Caudate nucleus (tissue), 63 donors: ENCODE measurements at places on chromosomes 13 and 19.
A peak's percentile ranks its signal among the peaks of the same experiment; 100 is the strongest.

DNA sequence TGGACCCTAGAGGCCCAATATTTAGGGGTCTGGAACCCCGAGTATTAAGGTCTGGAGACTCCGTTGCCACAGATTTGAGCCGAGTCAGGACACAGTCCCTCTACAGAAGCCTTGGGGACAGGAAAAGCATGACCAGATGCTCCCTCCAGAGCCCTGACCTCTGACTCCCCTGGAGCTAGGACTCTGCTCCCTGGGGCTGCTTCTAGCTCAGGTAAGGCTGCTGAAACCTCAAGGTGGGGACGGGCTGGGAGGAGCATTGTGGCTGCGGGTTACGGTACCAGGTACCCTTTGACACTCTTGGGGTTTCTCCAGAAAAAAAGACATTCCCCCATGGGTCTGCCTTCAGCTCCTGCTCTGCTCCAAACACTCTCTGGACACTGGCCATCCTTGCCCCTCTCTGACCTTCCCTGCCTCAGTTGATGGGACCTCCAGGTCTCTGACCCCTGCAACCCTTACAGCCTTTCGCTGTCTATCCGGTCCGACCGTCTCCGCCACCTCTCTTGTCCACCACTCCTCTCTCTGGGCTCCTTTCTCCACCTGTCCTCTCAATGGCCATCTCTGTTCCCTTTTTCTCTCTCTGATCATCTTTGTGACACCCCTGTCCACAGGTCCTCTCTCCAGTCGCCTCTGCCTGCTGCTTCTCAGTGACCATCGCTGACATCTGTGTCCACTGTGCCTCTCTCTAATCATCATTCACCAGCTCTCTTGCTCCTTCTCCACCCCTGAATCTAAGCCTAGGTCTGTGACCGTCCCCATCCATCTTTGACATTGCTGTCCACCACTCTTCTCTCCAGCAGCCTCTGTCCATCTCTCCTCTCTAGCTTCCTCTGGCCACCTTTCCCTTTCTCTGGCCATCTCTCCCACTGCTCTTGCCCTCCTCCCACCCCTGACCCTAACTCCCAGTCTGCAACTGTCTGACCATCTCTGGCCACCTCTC is 1.4 kb downstream of the LRFN3 start:
- no peak for DNase-seq

- DNase-seq: no peak
Observed at GRCh38 chr19:17335575-17335974, 920 bp upstream of the ANO8 start.

GRCh38 chr13:36412736-36413135 is 19.6 kb upstream of the CCNA1 start:
- no peak for DNase-seq

DNA sequence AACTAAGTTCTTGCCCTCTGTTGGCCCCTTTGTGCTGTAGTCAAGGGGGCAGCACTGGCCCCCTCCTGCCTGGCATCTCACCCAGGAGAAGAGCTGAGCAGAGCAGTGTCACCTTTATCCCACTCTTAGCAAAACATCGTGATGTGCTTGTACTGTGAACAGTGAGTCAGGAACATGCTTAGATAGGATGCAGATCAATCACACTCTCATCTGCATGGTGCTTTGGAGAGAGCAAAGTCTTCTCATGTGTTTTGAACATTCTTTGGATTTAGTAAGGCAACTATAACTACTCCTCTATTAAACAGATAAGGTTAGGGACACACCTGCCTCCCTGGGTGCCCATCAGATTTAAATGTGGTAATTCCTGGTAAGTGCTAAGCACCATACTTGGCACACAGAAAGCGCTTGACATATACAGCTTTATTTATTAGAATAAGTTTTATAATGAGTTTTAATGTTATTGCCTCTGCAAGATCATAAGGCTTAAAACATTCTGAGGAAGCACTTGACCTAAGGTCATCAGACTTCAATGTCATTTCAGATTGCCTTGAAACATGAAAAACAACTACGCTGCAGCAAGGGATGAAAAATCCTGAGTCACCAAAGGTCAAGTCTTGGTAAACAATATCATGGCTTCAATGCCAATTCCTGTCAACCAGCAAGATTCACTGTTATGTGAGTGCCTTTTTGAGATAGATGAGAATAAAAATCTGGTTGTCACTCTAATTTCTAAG is 82.4 kb upstream of the IRS2 start:
- DNase-seq: no peak

- no peak for DNase-seq
Observed at GRCh38 chr19:10105509-10106099, 558 bp upstream of the PPAN start.

GRCh38 chr19:15717809-15718208 is 10.0 kb upstream of the OR10H2 start:
- no peak for DNase-seq

GRCh38 chr19:29945017-29945416 is 3.0 kb downstream of the URI1 start:
- DNase-seq: no peak

DNA sequence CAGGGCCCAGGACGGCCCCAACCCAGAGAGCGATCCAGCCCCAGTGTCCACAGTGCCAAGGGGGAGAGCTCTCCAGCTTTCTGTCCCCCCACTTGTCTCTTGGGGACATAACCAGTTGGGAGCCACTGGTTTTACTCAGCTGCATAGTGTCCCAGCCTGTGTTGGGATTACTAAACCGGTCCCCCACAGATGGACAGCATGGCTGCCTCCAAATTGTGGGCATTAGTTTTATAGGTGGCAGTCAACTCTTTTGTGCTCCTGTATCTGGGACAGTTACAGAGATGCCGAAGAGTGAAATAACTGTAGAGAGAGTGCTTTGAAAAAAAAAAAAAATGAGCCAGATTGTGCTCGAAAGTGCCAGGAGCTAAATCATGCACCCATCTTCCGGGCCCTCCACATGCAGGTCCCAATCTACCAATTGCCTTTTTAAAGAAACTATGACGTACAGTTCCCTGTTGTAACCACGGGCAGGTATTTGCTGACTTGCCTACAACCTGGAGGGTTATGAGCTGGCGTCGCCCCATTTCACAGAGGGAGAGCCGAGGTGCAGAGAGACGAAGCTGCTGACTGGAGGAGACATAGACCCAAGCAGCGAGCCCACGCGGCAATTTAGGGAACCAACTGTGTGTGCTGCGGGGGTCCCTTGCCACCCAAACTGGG is 2.4 kb upstream of the NFIC start:
- no peak for DNase-seq

DNA sequence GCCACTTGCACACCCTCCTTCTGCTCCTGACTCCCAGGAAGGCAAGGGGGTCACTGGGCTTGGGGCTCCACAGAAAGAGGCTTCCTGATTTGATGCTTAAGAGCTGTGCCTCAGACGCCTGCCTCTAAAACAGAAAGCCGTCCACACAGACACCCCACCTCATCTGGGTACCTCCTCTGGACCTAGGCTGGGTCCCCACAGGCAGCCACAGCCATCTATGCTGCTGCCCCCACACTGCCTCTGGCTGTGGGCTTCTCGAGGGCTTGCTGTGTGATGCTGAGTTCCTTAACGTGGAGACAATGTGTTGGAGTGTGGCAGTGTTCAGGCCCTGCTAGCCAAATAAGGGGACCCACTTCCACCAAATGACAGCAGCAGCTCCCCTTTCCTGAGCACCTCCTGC is 8.5 kb upstream of the ZSCAN22 start:
- DNase-seq: no peak

DNA sequence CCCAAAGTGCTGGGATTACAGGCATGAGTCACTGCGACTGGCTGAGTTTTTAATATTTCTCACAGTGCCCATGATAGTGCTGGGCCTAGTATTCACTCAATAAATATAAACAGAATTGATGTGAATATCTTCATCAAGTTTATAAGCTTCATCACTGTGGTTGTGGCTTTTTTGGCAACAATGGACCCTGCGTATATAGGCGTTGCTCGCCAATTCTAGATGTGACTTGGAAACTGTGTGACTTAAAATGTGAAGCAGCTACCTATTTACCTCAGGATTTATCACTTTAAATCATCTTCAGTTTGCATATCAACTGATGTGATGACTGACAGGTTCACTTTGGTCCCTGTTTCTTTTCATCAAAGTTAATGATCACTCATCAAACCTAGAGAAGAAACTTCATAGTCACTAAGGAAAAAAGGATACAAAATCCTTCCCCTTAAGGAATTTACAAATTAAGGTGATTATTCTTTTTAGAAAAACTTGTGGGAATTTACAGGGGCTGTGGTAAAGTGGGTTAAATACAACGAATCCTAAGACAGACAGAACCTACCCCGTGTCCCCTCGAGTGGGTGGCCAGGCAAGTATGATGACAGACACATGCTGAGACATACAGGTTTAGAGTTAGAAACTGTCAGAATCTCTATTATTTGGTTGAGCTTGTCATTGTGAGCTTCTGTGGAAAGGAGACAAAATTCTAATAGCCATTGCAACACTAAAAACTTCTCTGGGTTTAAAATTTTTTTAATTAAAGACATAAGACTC is 101.3 kb downstream of the AKAP11 start:
- DNase-seq: no peak

DNA sequence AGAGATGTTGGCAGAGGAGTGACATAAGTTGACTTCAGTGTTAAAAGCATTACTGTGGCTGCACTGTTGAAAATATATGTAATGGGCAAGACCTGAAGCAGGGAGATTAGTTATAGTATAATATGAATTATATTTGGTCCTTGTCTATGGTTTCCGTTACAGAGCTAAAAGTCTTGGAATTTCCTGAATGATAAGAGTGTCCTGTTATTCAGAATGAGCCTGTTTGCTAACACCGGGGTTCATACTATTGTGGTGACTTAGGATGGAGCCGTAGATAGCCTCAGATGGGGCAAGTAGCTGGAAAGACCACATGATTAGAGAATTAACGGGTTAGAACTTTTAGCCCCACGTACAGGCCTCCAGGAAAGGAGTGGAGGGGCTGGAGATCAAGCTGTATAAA is 5.7 kb downstream of the USPL1 start:
- no peak for DNase-seq

DNA sequence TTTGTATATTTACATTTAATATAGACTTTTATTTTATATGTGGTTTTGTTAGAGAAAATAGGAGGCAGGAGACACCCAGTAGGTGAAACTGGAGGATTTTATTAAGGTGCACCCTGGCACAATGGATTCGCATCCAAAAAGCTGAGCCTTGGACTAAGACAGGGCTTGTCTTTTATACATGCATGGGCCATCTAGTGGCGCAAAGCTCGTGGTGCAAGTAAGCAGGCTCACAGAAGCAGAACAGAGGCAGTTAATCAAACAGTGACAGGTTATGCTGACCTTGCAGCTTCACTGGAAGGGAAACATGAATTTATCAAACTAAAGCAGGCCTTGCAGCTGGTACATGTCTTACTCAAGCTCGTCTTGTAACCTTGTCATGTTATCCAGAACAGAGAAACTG is 58.8 kb upstream of the ZNF681 start:
- no peak for DNase-seq

DNA sequence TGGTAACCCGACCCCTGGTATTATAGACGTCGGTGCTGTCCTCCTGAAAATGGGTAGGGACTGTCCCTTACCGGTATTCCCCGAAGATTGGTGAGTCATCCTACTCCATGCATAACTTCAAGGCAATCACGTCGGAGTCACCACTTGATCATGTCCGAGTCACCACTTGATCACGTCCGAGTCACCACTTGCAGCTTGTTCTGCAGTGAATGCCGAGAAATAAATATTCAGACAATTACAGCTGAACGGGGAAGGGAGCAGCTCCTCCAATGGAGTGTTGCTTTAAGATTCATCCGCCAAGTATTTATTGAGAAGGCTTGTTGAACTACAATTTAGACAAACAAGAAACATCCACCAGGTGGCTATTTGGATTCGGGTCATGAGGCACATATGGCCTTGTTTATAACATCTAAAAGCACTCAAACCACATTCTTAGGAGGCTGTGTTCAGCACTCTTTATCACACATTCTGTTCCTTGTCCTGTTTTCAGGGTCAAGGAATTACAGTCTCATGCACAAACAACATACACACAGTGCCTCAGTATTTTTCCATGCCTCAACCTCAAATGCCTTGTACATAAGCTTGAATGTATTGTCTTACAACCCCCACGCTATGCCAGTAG is 43.1 kb downstream of the ZNF726 start:
- DNase-seq: no peak

- DNase-seq: no peak
Observed at GRCh38 chr13:105343134-105343806, 1192.2 kb downstream of the EFNB2 start.

DNA sequence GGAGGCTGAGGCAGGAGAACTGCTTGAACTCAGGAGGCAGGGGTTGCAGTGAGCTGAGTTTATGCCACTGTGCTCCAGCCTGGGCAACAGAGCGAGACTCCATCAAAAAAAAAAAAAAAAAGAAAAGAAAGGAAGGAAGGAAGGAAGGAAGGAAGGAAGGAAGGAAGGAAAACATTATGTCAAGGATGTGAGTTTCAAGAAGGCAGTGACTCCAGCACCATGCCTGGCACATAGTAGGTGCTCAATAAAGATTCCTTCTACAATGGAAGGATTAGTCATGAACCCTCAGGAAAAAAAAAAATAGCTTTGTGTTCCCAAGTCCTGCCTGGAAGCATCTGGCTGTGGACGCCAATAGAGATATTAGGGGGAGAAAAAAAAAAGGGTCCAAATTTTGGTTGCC is 10.1 kb upstream of the ZNRF4 start:
- no peak for DNase-seq

- no peak for DNase-seq
Observed at GRCh38 chr19:13938301-13939064, at the start of gene PODNL1. Gene PODNL1, minus strand, starts transcription at chr19:13938417. Its CDS starts 236 bp downstream, at chr19:13938181.

DNA sequence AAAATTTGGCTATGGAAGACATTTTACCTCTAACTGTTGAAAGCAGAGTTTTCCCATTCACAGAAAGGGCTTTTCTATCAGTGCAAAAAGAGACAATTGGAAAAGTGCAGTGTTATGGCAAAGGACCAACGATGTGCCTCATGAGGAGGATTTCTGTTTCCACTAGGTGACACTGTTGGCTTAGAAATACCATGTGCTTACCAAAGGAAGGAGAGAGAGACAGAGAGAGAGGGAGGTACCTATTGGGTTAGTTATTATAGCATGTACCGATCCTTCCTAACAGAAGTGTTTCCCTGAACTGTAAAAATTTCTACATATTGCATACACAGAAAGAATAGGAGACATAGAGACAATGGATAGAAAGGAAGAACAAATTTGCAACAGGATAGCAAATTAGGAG is 23.9 kb upstream of the PSG4 start:
- no peak for DNase-seq

DNA sequence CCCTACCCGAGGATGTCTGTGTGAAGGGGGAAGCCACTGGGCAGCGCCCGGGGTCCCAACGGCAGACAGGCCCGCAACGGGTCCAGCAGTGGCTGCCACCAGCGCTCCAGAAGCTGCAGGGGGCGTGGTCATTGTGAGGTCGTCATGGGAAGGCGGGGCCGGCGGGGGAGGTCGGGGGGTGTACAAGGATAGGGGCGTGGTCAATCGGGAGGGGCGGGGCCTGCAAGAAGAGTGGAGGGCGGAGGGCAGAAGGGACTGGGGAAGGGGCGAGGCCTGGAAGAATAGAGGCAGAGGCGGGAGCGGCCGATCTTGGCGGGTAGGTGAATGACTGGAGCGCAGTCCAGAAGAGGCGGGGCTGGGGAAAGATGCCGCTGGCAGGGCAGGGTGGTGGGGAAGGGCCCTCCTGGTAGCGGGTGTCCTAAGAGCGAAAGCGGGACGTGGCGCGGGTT is 4.4 kb downstream of the FUZ start:
- peak; percentile 76 for DNase-seq
